ENCODE measurements at places on chromosomes 1 and 21.

GRCh38 chr1:8259498-8260290, 58.2 kb upstream of the SLC45A1 start:
- DNase-seq, result no peak

GRCh38 chr1:68136187-68136586, 85.8 kb upstream of the DIRAS3 start:
- no peak for DNase-seq

DNA sequence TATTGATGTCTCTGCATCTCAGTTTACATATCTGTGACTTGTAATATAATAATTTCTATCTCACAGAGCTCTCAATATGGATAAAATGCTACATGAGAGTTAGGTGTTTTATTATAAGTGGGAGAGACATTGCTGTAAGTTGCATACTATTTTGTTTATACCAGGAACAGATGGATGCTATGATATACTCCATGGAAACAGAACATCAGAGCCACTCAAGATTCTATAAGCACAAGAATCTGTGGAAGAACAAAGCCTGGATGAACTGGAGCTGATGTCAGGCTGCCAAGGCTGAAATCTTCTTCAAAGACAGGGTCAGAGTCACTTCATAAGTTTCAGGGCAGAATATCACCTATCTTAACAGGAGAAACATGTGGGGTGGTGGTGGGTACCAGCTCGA, 30.2 kb downstream of the DUSP10 start:
- DNase-seq, result no peak

- DNase-seq, result no peak
Measured at GRCh38 chr1:164971921-164972415, 384.5 kb downstream of the LMX1A start.

DNA sequence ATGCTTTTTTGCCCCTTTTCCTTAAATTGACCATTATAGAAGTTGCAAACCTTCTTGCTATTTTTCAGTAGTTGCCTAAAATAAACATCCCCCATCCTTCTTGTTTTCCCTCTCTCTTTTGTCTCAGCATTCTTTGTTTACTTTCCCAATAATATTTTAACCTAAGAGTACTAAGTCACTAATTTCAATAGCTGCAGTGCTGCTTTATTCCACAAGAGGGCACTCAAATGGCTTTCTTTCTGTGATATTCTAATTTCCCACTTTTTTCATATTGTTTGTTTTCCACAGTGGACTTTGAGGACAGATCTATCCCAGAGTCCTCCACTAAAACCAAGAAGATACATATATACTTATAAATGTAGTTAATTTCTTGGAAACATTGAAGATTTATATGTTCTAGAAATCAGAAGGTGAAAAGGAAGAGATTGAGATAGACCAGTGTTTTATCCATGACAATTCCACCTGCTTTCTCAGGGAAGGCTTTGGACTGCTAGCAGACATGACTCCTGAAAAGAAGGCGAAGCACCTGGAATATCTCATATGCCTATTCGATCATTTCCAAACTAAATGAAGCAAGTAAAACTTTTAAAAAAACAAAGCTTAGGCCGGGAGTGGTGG, 104.8 kb upstream of the GRIK1 start:
- no peak for DNase-seq

Data from HuH-7 (cell line).